ENCODE measurements at places on chromosomes 6 and 20.

DNA sequence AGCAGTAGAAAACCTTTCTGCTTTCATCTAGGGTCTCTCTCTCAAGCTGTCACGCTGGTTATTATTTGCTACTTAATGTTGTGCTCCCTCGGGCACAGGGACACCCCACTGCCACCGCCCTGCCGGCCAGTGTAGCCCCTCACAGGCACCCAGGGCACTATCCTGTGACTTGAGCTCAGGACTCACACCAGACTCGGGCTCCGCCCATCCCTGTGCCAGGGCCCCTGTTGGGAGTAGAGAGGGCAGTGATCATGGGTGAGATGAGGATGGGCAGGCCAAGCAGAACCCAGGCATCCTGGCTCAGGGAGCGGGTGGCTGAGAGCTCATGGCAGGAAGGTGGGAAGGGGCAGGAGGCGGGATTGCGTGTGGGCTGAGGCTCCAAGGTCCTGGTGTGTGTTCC lies 371.9 kb downstream of the ZFAND3 start:
- no peak for DNase-seq

DNA sequence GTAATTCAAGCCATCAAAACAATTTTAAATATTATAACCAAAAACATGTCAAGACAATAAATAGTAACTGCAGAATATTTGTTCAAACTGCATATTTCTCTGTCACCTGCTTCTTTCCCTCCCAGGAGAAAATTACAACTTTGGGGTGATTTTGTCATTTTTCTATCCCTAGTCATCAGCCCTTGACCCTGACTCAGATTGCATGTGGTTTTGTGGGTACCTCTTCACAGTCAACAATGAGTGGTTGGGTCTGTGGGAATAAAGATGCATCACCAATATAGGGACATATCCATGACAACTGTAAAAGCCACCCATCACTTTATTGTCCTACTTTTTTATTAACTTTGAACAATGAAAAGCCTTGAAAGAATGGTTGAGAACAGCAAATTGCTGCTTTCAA lies 7.3 kb downstream of the COL10A1 start:
- DNase-seq, result no peak

DNA sequence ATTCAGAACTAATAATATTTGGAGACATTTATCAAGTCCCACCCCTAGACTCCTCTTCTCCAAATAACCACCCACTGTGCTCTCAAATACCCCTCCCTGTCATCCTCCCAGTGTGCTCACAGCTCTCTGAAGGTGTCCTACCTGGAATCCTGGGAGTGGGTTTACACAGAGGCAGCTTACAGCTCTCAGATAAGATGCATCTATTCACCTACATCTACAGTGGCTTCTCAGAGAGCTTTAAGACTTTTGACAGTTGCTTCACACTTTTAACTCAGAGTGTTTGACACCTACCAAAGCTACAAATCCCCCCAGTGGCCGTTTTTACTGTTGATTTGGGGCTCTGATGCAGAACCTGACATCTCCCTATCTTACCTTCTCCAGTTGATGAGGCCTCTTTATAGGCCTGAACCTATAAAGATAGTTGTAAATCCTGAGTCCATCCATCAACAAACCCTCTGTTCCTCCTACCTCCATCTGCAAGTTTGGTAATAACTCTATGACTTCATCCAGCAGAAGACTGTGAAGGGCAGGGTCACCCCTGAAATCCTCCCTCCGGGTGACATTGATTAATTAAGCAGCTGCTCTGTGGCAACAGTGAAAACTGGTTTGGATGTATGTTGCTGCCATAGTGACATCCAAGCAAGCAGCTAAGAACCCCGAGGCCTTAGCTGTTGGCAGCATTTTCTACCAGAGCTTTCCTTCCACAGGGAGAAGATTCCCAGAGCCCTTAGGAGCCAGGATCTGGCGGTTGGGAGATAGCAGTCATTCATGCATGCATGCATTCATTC lies 226.1 kb upstream of the RREB1 start:
- no peak for DNase-seq

GRCh38 chr6:125104425-125104824 lies 49.1 kb upstream of the TPD52L1 start:
- DNase-seq, result no peak

GRCh38 chr20:42399802-42400201 lies 781.6 kb upstream of the CHD6 start:
- no peak for DNase-seq

DNA sequence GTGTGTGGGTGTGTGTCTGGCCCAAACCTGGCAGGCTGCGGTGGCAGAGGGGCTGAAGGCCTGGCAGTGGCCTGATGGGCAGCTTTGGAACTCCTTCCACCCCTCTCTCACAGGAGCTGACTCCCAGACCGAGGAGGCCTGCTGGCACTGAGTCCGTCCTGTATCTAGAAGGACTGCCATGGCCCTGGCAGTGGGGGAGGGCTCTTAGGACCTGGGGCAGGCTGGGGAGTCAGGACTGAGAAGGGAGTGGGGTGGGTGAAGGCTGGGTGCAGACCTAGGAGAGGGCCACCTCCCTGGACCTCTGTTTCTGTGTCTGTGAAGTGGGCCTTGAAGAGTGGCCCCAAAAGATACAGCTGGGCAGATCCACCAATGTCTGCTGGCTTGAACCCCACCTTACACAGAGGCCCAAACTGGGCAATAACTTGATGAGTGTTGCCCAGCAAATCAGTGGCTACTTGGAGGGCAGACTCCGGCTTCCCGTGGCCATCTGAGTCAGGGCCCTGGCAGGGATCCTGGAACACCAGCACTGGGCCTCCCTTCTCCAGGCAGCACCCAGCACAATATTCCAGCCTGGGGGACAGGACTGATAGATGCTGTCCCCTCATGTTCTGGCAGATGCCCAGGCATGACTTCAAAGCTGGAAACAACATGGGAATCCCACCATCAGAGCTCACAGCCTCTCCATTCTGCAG lies 46.7 kb upstream of the BLCAP start:
- DNase-seq, result no peak

DNA sequence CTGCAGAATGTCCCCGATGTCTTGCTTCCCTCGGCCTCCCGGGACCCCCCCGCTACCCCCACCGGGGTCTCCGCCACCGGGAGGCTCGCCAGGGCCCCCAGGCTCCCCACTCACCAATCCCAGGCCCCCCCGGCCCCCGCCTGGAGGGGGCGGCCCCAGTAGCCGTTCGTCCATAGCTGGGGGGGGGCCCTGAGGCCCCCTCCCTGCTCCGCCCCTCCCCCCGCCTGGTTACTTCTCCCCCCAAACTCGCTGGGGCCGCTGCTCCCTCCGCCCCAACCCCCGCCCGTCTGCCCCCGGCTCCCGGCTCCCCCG lies 304 bp downstream of the PBX2 start:
- no peak for DNase-seq

- no peak for DNase-seq
Observed at GRCh38 chr6:53852805-53853204, 58.0 kb downstream of the LRRC1 start.

GRCh38 chr6:98627129-98627775 lies 207.1 kb upstream of the POU3F2 start:
- no peak for DNase-seq

- no peak for DNase-seq
Observed at GRCh38 chr6:3744211-3744900, 7.2 kb downstream of the PXDC1 start.

DNA sequence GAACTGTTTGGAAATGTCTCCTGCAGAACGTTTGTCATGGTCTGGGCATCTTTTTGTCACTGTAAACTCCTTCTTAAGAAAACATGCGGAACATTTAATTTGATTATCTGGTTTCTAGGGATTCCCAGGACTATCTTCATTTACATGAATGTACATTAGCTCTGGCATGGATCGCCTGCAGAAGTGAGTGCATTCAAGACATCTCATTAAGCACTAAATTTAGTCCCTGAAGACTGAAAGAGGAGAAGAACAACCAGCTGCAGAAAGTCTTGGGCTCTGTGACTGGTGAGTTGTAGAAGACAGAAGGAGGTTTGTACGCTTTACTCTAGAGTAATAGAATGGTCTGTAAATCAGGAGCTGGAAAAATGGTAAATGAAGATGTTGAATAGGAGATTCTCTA lies 540.7 kb downstream of the BCKDHB start:
- no peak for DNase-seq

DNA sequence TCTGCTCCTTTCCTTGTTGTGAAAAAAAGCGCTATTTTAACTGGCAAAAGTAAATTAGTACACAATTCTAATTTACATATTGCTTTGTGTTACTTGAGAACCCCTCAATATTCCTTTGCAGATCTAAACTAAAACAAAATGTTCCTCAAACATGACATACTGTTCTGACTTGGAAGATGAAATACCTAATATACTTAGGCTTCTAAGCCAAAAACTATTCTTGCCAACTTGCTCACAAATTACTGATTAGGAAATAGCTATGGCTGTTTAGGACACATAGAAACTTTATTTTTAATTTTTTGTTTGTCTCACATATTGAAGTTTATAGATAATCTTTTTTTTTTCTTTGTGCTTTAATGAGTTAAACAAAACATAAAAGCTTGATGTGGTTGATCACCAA lies 542.2 kb downstream of the GRIK2 start:
- no peak for DNase-seq

- no peak for DNase-seq
Observed at GRCh38 chr20:24872291-24873024, 76.6 kb upstream of the CST7 start.

GRCh38 chr6:143966312-143966711 lies 41.7 kb downstream of the PLAGL1 start:
- no peak for DNase-seq

DNA sequence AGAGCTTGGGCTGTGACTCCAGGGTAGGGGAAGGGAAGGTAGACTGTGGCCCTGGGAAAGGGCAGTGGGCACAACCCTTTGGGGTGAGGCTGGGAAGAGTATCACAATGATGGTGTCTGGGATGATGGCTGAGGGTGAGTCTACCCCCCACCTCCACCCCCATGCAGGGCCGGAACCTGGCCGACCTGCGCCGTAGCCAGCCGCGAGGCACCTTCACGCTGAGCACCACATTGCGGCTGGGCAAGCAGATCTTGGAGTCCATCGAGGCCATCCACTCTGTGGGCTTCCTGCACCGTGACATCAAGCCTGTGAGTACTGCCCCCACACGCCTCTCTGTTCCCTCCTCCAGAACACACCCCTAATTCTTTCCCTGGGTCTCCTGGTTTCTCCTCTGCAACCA lies 10.1 kb downstream of the TTBK1 start:
- no peak for DNase-seq

DNA sequence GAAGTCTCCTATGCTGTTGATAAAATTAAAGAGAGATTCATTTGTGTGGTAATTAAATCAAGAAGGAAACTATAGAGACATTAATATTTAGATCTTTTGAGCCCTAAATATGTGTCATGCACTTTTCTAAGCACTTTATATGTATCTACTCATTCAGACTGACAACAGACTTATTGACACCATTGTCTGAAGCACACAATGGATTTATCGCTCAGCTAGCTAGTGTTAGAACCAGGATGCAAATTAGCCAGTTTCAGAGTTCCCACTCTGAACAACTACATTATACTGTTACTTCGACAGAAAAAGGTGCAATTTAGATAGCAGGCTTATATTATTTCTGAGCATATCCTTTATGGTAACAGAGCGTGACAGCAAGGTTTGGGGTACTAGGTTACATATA lies 27.7 kb upstream of the KIAA0408 start:
- DNase-seq, result no peak

GRCh38 chr6:91534614-91535013 lies 947.7 kb upstream of the MAP3K7 start:
- DNase-seq, result no peak

DNA sequence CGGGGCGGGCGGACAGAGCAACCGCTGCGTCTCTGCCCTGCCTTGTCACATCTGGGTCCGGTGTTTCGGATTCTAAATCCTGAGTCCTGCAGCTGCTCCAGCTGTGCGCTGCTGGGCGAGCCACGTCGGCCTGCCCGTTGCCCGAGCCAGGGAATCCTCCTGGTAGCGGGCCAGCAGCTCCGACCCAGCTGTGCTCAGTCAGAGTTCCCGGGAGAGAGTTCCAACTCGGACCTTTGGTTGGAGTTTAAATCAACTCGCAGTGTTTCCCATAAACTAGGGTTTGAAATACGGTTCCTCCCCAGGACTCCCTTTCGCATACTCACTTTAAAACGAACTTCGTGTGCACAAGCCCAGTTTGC lies 315 bp upstream of the PDE10A start:
- no peak for DNase-seq

- DNase-seq, result no peak
Observed at GRCh38 chr6:17980329-17980728, 7.1 kb downstream of the KIF13A start.

GRCh38 chr20:5933802-5934436 lies 16.4 kb downstream of the TRMT6 start:
- no peak for DNase-seq

DNA sequence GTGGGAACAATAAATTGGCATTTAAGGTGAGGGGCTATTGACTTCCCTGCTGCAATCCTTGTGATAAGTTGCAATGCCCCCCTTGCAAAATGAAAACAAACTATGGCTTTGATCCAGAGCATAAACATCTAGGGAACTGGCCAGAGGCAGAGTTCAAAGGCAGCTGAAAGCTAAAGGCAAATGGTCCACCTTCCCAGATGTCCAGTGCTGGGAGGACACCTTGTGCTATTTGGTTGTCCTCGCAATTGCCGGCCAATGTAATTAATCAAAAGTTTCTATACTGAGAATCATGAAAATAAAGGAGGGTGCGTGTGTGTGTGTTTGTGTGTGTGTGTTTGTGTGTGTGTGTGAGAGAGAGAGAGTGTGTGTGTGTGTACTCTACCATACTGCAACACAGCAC lies 337.4 kb downstream of the CBLN4 start:
- no peak for DNase-seq

DNA sequence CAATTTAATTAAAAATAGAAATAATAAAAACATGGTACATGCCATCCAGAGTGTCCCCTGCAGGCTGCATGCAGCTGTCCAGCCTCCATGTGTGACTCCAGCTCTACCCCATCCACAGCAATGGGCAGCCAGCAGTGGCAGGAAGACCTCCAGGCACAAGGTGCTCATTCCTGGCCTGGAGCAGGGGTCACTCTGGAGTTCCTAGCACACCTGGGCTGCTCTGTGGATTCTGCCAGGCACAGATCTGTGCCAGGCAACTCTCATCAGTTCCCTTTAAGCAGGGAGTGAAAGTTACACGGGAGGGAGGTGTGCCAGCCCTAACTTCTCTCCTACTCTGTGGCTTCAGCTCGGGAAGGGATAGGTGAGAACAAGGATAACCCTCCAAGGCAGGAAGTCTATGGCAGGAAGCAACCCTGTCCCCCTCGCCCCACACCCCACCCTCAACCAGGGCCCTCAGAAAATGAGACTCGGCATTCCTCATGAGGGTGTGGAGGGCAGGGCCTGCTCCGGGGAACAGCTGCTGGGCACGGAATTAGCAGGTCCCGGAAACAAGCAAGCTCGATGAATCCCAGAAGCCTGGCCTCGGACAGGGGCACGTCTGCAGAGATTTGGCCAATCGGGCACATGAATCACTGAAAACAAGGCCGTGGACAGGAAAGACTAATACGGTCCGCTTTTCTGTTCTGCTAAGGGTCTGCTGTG lies 10.0 kb downstream of the JPH2 start:
- no peak for DNase-seq

GRCh38 chr20:21391185-21391971 lies 5.9 kb downstream of the NKX2-4 start:
- DNase-seq, result no peak

Measured in activated CD8-positive, alpha-beta memory T cell treated with anti-CD3 and anti-CD28 coated beads for 1 hour (primary cell).